ENCODE measurements at places on chromosomes 2 and 18.

DNA sequence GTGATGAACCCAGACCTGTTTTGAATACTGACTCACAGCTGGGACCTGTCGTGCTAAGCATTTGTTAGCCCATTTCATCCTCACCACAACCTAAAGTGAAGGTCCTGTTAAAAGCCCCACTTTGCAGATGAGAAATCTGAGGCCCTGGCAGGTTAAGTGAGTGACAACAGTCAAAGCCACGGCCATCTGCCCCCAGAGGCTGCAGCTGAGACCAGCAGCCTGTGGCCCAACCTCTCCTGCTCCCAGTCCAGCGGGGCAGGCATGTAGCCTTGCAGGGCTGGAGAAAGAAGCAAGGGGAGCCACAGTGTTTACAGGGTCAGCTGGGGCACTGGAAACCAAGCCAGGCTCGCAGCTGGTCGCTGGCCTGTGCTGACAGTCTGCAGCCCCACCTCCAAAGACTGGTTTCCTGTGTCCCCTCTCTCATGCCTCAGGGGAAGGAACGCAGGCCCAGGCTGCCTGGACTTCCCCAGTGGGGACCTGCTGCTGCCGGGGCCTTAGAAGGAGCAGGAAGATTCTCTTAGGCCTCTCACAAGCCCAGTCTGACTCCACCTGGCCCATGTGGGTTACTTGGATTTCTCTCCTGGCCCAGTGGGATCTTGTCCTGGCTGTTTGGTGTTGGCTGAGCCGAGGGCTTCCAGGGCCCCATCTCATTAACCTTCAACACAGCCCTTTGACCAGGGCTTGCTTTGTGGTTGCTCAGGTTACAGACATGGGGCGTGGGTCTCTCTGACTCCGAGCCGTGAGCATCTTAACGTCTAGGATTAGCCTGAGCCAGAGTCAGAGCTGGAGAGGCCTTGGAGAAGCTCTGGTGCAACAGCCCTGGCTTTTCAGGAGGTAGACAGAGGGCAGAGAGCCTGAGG, 1.7 kb downstream of the INPP5D start:
- DNase-seq, result no peak

DNA sequence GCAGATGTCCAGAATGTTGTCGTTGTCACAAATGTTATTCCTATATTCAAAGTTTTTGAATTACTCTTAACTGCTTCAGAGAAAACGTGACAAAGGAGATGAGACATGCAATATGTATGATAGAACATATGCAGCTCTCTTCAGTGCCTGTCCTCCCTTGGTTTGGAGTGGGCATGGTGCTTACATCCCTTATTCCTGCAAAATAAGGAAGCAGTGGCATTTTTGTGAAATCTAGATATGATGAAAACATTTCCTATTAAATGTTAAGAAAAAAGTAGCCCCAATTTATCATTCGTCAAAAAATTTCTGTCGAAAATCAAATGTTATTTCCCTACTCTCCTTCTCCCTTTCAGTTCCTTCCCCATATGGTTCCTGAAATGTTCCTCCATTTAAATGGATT, 457.5 kb upstream of the FANCL start:
- no peak for DNase-seq

GRCh38 chr18:36465276-36465675, 167.8 kb downstream of the FHOD3 start:
- no peak for DNase-seq

DNA sequence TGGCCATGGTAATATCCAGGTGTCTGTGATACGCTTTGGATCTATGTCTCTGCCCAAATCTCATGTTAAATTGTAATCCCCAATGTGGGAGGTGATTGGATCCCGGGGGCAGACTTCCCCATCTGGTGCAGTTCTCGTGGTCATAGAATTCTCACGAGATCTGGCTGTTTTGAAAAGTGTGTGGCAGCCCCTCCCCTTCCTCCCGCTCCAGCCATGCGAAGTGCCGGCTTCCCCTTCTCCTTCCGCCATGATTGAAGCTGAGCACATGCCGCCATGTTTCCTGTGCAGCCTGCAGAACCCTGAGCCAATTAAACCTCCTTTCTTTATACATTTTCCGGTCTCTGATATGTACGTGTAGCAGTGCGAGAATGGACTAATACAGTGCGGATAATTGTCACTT, 42.5 kb downstream of the GPC1 start:
- DNase-seq, result no peak

DNA sequence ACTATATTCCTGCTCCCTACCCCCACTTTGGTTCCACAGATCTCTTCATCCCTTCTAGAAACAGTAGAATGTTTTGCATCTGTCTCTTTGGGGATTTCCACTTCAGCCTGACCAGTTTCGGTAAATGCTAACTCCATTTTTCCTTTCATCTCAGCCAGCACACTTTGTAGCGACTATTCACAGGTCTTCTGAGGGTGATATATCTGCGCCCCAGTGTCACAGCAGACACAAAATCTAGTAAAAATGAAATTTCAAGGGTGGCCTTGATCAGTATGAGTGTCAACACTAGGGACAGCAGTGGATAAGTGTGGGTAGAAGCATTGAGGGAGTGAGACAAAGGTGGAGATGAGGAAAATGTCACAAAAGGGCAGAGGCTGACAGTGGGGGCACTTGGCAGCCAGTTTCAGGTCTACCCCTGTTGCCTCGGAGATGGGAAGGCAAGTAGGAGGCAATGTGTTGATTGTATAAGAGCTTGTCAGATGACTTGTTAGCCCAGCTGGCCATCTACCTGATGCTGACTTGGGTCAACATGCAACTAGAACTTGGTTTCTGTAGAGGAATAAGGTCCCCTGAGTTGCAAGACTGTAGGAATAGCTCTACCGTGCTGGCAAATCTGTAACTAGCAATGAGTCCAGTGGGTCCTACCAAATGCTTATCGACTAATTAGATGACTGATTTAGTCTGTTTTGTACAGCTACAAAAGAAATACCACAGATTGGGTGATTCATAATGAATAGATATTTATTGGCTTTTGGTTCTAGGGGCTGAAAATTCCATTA, 60.7 kb downstream of the CXCR4 start:
- DNase-seq, result peak; percentile 32

DNA sequence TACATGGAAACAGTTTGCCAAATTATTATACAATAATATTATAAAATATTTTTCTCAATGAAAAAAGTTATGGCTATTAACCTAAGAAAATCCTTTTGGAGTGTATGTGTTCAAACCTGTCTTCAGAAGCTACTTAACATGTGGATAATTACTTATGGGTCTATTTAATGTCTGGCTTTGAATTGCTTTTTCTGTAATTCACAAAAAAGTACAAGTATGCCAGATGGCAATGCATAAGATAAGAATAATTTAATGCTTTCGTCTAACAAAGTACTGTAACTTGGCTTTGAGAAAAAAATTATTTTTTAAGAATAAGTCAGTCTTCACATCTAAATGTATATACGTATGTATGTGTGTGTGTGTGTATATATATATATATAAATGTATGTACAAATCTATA, 1073.0 kb downstream of the TDRD15 start:
- no peak for DNase-seq

DNA sequence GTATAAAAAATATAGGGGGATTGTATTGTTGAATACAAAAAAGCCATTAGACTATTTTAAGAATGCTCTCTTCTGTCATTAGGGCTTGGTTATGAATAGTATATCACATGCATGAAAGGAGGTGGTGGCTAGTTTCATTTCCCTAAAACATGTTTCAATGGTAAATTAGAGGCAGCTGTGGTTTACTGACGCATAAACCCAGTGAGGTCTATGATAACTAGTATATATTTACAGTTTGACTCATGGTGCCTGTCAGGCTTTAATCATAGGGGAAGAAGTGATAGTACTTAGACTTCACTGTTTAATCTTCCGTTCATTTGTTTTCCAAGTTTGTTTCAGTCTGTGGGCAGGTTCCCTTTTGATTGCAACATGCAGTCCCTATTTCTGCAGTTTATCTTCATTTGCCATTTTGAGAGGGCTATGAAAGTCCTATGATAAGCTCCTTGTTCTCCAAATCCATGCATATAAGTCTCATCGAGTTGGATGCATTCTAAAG, 55.1 kb upstream of the MAP4K3 start:
- peak; percentile 2 for DNase-seq
